ENCODE measurements at places on chromosomes 12 and 14.

DNA sequence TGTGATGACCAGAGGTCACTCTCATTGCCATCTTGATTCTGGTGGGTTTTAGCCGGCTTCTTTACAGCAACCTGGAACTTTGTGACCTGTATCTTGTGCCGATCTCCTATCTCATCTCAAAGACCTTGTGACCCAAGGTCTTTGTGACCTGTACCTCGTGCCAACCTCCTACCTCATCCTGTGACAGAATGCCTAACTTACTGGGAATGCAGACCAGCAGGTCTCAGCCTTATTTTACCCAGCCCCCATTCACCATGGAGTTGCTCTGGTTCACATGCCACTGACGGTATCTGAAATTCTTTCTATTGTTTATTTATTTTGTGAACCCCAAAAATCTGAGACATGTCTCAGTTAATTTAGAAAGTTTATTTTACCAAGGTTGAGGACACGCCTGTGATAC lies 7.4 kb upstream of the HSPB8 start:
- no peak for DNase-seq

- no peak for DNase-seq
These were observed 156.3 kb upstream of the FOXN3 start for GRCh38 chr14:89573399-89573657.

DNA sequence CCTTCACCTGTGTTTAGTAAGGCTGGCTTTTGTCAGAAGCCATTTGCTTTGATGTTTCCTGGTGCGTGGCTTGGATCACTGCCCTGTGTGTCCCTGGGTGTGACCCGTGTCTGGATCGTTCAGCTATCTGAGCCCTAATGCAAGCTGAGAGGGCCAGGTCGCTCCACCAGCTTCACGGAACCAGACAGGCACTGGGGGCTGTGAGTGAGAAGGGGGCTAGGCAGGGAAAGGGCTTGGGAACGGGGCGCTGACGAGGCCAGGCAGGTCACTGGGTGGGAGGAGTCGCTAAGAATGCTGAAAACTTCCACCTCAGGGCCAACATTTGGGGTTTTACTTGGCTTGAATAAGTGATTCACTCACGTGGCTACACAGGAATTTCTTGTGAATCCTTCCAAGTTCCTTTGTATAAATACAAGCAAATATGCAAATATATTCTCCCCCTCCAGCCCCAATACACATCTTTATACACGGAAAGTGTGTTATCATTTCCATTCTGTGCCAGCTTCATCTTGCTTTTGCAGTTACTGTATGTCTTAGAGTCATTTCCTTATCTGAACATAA lies 24.2 kb upstream of the MMP17 start:
- DNase-seq = no peak

GRCh38 chr12:131027876-131028586 lies 74.3 kb downstream of the ADGRD1 start:
- no peak for DNase-seq

GRCh38 chr12:126418400-126418799 lies 1353.2 kb downstream of the AACS start:
- no peak for DNase-seq

DNA sequence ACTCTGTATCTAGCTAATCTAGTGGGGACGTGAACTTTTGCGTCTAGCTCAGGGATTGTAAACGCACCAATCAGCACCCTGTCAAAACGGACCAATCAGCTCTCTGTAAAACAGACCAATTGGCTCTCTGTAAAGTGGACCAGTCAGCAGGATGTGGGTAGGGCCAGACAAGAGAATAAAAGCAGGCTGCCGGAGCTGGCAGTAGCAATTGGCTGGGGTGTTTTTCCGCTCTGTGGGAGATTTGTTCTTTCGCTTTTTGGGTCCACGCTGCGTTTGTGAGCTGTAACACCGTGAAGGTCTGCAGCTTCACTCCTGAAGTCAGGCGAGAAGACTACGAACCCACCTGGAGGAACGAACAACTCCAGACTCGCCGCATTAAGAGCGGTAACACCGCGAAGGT lies 76.5 kb downstream of the SPRING1 start:
- no peak for DNase-seq

DNA sequence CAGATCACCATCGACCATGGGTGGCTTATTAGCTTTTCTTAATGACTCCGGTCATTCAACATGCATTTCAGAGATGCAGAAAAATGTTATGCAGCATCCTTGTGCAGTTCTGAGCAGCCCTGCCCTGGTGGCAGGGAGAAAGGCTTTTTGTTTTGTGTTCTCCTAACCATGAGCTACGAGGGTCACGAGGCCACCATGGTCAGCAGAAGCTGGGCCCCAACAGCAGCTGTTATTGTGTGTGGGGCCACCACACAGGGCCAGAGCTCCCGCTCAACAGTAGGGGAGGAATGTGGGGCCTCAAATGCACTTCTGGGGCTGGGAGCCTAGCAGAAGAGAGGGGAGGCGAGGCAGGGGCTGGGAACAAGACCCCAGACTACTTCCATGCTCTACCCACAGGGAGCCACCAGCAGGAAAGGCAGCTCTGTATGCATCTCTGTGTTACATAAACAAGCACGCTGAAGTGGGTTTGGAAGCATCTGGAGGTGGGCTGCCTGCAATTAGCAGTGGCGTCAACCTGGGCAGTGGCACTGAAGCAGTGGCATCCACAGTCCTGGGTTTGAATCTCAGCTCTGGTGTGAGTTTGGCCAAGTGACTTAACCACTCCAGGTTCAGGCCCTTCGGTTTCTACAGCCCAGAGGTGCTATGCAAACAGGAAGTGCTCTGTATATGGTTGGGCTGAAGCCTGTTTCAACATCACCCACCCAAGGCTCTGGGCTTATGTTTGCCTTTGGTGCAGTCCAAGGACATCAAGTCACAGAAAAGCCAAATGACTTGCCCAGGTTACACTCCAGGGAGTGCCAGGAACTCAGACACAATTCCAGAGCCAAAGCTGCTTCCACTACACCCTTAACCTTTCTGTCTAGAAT lies 16.3 kb downstream of the GLTP start:
- DNase-seq = no peak

GRCh38 chr14:102063109-102063807 lies 23.6 kb downstream of the HSP90AA1 start:
- DNase-seq = peak; percentile 83

DNA sequence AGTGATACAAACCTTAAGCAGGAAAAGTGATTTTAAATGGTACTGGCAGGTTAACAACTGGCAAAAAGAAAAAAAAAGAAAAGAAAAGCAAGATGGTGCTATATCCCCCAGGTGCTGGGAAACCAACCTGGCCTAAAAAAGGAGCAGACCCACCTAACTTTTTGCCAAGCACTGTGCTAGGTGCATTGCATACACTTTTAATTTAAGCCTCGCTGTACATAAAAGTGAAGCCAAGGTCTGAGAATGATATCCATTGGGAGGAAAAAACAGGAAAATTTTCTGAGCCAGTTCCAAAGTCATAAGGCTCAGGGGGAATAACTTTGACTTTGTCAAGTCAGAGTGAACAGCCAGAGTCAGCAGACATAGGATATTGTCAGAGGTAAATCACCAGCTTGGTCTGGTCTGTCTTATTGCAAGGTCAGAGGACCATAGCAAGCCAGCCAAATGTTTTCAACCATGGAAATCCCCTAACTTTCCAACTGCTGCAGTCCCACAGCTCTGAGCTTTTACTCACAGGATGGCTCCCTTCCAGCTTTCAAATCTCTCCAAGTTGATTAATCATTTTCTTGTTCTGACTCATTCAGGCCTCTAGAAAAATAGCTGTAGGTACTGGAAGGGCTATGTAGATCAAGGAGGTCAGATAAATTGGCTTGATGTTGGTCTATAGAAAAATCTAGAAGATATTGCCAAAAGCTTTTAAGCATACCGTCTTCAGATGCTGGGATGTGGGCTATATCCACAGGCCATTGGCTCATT lies 412.9 kb downstream of the RAD51B start:
- DNase-seq = peak; percentile 97

DNA sequence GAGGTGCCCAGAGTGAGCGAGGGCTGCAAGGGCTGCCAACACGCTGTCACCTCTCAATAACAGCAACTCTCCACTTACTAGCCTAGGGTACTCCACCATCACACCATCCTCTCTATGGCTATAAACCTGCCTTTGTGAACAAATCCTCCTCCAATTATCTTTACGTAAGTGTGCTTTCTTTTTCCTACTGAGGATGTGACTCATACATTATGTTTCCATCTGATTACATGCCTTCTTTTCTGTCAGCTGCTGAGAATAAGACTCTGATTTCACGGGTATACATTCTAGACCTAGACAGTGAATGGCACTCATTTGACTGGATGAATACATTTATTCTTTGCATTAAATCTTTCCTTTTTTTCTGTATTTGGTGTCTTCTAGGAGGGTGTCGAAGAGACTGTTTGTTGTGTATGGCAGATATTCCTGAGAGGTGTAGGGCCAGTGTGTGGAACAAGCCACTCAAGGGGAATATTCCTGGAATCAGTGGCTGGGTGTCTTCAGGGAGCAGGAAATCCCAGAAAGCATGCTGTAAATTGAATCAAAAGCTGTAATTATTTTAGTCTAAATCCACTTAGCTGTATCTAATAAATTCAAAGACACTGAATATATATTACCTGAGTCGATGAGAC lies 327.3 kb upstream of the TMTC1 start:
- DNase-seq = peak; percentile 69

GRCh38 chr14:86299994-86300393 lies 770.0 kb downstream of the FLRT2 start:
- DNase-seq = no peak
